ENCODE measurements at places on chromosomes 3 and 15.

DNA sequence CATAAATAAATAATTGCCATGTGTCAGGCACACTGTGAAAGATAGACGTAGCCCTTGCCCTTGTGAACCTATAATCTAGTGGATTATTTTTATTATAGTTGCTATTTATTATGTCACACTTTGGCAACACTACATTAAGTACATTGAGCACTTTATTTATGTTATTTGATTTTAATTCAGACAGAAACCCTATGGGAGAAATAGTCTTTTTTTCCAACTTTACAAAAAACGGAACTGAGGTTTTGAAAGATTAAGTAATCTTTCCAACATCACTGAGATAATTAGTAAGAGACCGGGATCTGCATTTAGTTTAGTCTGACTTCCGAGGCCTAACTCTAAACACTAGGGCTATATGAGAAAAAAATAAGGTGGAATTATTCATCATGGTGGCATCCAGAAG, 2.8 kb upstream of the FILIP1L start:
- no peak for DNase-seq

DNA sequence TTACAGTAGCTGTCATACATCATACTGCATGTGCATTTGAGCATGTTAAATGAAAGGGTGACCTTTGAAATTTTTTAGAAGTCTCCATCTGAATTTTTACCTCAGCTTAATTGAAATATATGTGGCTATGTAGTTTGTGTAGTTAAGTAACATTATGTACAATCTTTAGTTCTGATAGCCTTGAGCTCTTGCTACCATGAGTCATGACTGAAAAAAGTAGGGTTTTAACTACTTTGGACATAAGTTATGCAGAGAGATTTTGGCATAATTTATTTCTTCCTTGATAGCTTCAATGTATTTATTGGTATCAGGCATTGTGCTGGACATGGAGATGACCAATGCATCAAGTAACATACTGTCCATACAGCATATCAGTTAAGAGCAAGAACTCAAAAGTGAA, 376.5 kb upstream of the ZNF717 start:
- no peak for DNase-seq

- DNase-seq = no peak
These were observed 99.6 kb downstream of the PGPEP1L start for GRCh38 chr15:98907927-98908471.

DNA sequence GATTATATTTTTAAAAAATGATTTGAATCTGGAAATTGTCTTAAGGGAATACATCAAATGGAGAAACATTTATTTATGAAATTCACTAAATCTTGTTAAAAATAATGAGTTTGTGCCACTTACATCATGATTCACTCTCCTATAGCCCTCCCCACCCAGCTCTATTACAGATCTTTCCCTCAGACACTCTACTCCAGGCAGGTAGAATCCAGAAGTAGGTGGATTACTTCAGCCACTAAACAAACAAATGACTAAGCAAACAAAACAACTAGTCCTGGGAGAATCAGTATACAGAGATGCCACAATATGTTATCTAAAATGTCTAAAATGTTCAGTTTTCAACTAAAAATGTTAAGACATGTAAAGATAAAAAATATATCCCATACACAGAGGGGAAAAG, 608.1 kb upstream of the UBE2E2 start:
- DNase-seq = no peak

DNA sequence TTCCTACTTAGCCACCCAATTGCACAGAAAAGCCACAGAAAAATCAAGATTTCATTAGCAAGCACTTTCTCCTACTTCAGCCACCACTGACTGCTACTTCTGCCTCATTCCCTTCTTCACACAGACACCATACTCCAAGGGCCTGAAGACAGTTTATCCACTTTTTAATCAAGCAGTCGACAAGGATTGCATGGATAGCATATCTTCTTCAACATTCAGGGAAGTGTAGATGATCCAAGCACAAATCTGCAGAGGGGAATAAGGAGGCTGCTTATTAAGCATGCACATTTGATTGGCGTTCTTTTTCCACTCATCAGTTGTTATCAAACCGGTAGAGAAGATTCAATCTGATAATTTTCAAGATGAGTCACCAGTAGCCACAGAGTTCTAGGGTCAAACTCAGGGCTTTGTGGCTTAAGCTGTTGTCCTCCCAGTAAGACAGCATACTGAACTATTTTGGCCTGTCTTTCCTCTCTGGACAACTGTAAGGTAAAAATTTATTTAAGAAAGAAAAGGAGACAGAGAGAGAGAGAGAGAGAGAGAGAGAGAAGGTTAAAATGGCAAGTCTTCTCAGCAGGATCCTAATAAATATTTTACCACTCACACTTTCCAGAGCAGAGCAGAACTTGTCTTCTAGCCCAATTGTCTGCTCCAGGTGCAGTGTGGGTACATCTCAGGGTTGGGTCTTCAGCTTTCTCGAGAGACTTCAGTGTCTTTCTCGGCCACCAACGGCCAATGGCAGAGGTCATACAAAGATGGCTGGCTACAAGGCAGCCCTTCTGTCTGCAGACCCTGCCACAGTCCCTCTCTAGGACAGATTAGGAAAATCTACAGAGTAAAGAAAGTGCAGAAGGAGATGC, 80.6 kb upstream of the BHLHE40 start:
- no peak for DNase-seq

DNA sequence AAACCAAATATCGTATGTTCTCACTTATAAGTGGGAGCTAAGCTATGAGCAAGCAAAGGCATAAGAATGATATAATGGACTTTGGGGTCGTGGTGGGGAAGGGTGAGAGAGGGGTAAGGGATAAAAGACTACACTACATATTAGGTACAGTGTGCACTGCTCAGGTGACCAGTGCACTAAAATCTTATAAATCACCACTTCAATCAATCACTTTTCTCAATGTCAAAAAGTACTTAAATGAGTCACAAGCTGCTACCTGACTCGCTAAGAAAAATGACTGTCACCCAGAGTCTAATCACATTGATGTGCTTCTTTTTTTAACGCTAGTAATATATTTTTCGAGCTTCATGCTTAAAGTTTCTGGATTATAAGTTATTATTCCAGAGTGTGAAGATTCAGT, 95.5 kb downstream of the CBLB start:
- no peak for DNase-seq
